ENCODE measurements at places on chromosomes 6 and 20.

DNA sequence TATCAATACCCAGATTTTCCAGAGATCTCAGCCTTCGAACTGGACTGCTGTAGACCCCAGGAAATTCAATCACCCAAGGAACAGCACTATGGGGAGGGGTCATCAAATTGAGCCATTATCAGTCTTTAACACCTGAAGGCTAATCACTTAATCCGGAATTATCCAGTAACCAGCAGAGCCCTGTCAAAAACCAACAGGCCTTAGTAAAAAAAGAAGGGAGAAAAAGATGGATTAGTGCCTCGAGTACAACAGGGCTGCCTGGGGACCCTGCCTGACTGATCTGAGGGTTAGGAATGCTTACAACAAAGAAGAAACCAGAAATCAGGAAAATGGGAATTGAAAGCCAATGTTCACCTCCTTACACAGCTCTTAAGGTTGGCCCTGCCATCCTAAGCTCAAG is 7.6 kb downstream of the RRAGD start:
- DNase-seq = no peak

GRCh38 chr6:35590622-35591066 is 77.9 kb upstream of the TULP1 start:
- peak; percentile 64 for DNase-seq

- no peak for DNase-seq
These were observed 19.1 kb downstream of the ANKS1A start for GRCh38 chr6:34908194-34908593.

DNA sequence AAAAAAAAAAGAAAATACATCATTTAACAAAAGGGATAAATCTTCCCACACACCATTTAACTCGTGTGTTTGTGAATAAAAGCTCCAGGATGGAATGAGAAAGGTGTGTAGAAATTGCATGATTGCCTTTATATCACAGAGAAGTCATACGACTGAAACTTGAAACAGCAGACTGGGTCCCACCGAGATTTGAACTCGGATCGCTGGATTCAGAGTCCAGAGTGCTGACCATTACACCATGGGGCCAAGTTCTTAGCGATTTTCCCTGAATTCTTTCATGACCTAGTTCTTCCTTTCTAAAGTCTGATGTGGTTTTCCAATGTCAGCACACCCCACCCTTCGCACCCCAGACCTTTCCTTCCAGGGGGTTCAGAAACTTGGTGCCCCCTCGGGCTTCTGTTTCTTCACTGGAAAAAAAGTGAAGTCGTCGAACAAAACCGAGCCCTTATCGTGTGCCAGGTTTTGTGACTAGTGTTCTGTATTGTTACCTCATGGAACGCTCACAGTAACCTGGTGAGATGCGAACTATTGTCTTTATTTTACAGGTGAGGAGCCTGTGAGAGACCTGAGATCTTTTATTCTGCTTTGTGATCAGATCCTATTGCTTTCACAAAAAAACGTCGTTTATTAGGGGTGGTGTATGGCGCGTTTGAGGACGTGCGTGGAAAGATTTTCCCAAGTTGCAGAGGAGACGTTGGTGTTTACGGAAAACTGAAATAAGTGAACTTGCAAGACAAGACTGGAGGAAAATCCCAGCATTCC is 120.8 kb downstream of the OR2B2 start:
- peak; percentile 60 for DNase-seq

GRCh38 chr20:5933802-5934436 is 16.4 kb downstream of the TRMT6 start:
- peak; percentile 52 for DNase-seq

DNA sequence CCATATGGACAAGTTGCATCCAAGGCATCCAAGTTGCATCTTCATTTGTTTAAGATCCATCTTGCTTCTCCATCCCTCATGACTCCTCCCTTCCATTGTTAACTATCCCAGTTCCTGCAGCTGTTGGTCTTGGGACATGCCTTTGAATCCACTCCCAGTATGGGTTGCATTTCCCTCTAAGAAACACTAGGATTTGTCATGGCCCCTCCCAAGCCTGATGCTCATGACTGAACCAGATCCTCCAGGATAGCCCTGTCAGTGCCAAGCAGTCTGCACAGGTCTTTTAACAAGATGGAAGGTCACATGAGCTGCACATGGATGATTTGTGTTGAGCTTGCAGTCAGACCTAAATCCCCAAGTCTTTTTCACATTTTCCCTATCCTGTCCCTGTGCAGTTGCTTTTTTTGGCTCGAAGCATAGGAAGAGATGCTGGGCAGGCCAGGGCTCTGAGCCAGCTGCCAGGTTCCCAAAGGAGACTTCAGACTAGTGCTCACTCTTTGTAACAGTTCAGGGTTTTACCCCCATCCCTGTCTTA is 4.2 kb downstream of the PPP2R5D start:
- DNase-seq = no peak

DNA sequence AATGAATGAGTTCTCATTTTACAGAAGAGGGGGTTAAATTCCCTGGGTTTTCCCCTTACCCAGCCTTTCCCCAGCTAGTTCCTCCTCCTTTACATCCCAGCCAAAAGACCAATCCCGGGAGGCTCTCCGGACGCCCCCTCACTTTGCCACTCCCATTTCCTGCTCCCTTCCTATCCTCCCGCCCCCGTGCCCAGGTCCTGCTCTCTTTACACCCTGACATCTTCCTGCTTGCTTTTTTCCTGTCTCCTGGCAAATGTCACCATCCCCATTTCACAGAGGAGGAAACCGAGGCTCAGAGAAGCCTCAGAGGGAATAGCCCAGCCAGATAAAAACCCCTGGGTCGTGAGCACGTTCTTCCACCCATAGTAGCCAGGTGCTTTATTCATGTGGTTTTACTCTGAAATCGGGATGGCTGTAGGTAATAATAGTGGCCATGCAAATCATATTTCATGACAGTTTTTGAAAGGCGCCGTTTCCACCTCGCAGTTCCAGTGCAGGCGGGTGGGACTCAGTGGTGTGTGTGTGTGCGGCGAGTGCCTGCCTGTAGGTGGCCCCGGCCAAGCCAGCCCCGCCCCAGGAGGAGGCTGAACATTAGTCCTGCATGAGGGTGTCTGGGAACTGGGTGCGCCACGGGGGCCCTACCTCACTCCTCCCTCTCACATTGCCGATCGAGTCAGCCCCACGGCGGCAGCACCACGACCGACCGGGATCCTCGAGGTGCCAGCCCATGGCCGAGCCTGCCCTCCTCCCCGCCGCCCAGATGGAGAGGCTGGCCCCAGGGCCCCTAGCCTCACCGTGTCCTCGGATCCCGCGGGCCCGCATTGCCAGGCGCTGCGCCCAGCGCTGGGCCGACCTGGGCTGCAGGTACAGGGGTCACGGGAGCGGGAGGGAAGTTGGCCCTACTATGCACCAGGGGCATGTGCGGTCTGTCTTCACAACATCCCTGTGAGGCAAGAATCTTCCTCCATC is at the start of gene ARHGAP40:
ARHGAP40 (plus strand) TSS at position 594 of the 969 bp plus-strand sequence.
- DNase-seq = no peak

GRCh38 chr6:35477551-35478179 is 9.5 kb downstream of the RPL10A start:
- DNase-seq = no peak

DNA sequence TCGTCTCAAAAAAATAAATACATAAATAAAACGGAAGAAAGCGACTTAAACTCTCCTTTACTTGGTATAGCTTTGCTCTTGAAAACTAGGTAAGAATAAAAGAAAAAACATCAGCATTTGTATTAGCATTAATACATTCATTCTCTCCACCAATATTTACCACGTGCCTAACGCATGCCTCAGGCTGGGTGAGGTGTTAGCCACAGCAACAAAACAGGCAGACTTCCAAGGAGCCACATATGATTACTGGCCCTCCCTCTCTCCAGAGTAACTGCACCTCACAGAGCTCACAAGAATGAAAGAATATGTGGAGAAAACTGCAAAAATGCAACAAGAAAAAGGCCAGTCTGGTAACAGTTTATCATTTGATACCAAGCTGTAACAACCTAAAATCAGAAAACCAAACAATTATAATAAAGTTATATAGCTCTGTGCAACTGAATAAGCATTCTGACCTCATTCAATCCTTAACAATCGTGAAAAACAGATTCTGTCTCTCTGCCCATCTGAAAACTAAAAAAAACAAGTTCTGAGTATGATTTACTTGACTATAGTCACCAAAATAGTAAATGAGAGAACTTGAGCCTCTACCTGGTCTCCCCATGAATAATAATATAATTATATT is 5.2 kb downstream of the NAPB start:
- no peak for DNase-seq

DNA sequence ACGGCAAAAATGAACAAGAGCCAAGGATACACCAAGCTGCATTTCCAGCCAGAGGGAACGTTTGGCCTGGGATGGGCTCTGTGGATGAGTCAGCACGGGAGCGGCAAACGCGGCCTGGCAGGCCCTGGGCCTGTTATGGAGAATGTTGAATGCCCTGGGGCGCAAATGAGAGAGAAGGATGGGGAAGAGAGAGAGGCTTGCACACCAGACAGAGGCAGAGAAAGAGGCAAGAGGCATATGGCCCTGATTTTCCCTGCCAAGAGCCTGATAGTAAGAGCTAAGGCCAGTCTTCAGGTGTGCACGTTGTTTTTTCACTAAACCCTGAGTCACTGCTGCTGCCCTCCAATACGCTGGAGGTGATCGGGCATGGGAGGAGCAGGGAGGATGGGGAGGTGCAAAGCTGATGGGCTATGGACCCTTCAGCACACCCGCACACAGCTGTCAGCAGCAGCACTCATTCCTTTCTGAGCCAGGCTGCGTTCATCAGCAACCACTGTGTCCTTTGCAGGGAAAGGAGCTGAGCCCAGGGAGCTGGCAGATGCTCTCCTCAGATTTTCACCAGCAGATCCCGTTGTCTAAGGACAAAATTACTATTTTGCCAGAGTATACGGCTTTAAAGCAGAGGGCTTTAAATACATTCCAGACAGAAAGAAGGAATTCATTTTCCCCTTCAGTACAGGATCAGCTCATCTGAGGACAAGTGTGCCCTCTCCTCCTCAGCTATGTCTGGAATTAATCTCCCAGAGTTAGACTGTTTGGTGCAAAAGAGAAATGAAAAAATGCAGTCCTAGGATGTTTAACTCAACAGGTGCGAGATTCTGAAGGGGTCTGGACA is 61.7 kb upstream of the SLC22A23 start:
- DNase-seq = no peak

DNA sequence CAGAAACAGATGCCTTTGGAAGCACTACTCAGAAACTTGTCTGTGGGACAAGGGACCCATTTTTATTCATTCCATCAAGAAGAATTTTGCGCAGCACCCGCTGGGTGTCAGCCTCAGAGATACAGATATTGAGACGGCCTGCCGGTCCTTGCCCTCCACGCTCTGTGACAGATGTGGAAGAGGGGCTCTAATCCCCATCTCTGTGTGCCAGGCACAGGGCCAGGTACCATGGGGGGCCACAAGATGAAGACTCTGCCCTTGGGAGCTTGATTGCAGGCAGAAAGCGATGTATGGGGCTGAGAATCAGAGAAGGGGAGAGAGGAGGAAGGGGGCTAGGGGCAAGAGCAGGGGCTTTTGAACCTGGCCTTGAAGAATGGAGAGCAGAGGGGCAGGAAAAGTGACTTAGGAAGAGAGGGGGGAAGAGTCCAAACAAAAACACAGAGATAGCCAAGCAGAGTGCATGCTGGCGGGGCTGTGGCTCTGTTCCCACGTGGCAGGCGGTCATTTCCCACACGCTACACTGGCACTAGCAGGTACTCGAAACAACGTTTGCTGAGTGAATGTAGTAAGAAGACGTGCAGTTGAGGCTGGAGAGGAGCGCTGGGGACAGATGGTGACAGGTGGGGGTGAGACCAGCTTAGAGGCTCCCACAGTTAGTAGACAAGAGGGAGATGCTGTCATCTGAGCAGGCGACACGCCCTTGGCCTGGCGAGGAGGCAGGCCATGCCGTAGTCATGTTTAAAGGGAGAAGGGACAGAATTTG is 170.3 kb upstream of the SNX9 start:
- no peak for DNase-seq

GRCh38 chr6:107435798-107436197 is 23.6 kb downstream of the PDSS2 start:
- no peak for DNase-seq

GRCh38 chr6:111347589-111347988 is 135.4 kb downstream of the REV3L start:
- DNase-seq = no peak

Data from Ammon's horn (tissue), 1 donor.